ENCODE measurements at places on chromosomes 12 and 14.

- DNase-seq: no peak
Measured at GRCh38 chr14:54501480-54501879, 8.2 kb upstream of the CGRRF1 start.

- no peak for DNase-seq
Measured at GRCh38 chr14:23829736-23830471, 123.7 kb upstream of the DHRS4 start.

- no peak for DNase-seq
Measured at GRCh38 chr12:130459916-130460315, 122.2 kb downstream of the PIWIL1 start.

DNA sequence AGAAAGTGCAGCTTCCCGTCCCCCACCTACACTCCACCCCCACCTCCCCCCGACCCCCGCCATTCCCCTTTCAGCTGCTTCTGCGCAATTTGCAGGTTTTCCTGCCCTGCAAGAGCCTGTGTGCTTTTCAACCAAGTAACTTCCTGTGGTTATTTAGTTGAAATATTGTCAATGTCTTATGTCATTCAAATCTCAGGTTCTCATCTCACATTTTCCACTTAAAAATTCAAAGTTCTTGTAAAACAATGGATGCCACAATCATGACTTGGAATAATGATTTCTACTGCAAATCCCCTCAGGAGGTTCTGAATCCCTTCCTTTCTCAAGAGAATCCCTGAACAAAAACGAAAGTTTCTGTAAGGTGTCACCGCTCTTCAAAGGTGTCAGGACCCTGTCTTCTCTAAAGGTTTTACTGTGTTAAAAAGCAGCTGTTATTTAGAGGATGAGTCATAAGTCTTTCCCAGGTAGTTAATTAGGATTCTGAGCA lies 31.6 kb downstream of the WBP11 start:
- peak; percentile 25 for DNase-seq

DNA sequence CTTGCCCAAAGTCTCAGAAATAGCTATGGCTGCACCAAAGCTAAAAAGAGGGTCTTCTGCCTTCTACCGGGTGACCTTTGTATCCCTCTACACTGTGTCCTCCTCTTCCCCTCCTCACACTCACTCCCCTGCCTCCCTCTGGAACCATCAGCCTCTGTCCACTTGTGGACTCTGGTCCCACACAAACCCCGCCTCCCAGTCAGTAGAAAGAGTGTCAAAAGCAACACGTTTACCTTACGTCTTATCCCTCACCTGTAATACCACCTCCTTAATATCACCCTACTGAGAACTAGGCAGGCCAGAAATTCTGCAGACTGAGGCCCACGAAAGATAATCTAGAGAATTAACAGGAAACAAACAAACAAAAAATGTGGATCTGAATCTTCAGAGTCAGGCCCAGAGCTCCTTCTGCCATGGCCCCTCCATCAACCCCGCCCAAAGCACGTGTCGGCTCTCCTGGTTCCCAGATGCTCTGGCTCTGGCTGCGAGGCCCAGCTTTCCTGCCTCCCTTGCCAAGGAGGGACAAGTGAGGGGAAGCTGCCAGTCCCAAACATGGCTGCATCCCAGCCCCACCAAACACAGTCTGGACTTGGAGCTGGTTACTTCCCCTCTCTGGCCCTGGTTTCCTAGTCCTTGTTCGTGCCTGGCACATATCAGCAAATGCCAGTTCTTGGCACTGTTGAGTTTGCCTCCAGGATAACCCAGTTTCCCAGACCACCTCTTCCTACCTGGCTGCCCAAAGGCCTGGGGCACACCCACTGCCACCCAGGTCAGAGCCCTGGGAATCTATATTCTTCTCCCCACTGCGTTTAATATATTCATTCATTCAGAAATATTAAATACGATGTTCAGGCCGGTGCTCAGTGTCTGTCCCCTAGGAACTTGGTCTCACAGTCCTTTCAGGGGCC lies 2.7 kb downstream of the ACTN1 start:
- no peak for DNase-seq

DNA sequence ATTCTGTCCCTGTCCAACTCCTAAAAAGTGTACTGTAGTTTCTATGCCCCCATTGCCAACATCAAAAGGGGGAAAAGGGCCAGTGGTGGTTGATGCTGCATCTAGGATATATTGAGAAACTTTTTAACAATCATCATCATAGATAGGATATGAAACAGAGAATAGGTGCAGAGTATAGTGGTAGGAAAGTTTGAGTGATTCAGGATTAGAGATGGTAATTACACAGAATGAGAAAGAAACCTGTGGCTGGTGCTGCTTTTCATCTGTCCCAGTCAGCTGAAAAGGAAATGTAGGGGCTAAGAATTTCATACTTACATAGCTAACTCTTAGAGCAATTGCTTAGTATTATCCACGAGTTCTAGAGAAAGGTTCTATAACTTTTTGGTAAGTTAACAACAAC lies 67.6 kb downstream of the GTF2A1 start:
- DNase-seq: no peak

- DNase-seq: no peak
Measured at GRCh38 chr12:96364092-96364700, 36.0 kb downstream of the CDK17 start.

- DNase-seq: no peak
Measured at GRCh38 chr12:48687592-48687991, 5.6 kb upstream of the KANSL2 start.

GRCh38 chr14:77046721-77047120 lies 18.2 kb upstream of the IRF2BPL start:
- no peak for DNase-seq

GRCh38 chr12:49588721-49589516 lies 16.5 kb downstream of the FAM186B start:
- no peak for DNase-seq

- no peak for DNase-seq
Measured at GRCh38 chr12:132513458-132514135, 23.6 kb downstream of the FBRSL1 start.
